NCI-H345 (cell line): ENCODE measurements at places on chromosomes 4 and X.
A peak's percentile ranks its signal among the peaks of the same experiment; 100 is the strongest.

- no peak for DNase-seq
Measured at GRCh38 chr4:109611045-109611646, 51.1 kb downstream of the MCUB start.

- DNase-seq, result no peak
Measured at GRCh38 chr4:2934077-2934812, 29.0 kb downstream of the NOP14 start.

- DNase-seq, result no peak
Measured at GRCh38 chr4:142402900-142403299, 443.2 kb downstream of the INPP4B start.

DNA sequence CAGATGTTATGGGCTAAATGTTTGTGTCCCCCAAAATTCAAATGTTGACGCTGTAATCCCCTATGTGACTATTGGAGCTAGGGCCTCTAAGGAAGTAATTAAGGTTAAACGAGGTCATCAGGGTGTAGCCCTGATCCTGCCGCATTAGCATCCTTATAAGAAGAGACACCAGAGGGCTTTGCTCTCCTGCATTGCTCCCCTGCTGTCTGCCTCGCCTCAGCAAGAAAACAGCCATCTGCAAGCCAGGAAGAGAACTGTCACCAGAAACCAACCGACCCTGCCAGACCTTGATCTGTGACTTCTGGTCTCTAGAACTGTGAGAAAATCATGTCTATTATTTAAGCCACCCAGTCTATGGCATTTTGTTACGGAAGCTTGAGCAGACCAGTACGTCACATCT, 331.9 kb downstream of the DCTD start:
- no peak for DNase-seq

DNA sequence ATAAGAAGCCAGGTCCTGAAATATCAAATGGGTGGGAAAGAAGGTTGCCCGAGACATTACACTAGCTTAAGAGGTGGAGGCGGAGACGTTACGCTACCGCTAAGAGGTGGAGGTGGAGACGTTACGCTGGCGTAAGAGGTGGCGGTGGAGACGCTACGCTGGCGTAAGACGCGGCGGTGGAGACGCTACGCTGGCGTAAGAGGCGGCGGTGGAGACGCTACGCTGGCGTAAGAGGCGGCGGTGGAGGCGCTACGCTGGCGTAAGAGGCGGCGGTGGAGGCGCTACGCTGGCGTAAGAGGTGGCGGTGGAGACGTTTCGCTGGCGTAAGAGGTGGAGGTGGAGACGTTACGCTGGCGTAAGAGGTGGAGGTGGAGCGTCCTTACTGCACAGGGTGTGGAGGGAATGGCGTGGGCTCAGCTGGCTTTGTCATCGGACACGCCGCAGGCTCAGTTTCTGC, 12.8 kb downstream of the CYP4V2 start:
- peak; percentile 92 for DNase-seq

GRCh38 chr4:153465615-153466080, 512 bp upstream of the TMEM131L start:
- no peak for DNase-seq

- no peak for DNase-seq
Measured at GRCh38 chrX:30715976-30716375, 62.8 kb downstream of the GK start.

DNA sequence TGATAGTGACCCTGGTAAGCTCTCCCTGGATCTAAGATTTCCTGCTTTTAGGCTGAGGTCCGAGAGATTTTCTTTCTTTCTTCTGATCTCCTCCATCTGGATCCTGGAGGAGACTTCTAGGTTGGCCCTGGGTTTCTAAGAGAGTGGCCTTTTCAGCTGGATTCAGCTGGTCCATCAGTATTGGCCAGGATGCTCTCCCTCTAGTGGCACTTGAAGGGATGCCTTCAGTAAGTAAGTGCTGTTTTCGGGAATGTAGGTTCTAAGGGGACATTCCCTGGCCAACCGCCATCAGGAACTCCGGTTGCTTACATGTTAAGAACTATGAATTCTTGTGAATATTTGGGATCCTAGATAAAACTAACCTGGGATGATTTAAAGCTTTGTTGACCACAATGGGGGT, 56.9 kb downstream of the SERTM2 start:
- no peak for DNase-seq

GRCh38 chr4:80463509-80463908, 128.0 kb downstream of the CFAP299 start:
- no peak for DNase-seq

GRCh38 chrX:125132274-125132673, 187.4 kb upstream of the TEX13C start:
- no peak for DNase-seq

DNA sequence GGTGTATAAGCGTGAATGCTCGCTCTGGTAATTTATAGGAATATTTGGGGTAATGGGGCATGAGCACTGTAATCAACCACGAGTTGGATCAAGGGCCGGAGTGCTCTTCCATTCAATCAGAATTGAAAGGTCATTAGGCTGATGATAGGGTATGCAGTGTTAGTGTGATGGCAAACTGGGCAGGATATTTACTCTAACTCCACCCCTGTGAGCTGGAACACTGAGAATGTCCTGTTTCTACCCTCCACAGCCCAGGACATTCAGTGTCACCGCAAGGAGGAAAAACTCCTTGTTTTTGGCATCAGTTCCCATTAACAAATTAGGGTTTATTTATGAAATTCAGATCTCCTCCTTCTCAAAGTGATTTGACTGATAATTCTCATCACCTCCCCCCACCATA, 137.8 kb downstream of the HS6ST2 start:
- DNase-seq, result no peak

DNA sequence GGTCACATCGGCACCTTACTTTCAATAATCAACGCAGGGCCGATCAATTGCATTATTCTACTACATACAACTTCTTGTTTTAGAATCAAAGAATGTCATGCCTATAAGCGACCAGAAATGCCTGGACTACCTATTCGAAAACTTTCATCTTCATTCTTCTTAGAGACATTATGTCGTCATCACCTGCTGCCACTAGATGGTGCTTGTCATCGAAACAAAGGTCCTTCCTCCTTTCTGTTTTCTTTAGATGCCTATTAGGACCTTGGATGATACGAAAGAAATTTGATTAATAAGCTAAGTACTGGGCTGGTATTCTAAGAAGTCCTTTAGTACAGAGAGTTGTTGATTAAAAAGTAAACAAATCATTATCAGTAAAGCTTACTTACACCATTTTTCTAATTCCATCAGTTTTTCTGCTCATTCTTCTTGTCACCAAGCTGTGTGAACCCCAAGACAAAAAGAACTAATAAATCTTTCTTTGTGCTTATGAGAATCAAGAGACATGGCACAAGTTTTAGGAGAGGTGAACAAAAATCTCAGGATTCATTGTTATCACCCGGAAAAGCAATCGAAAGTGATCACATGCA, 154.5 kb upstream of the SLC4A4 start:
- peak; percentile 20 for DNase-seq

DNA sequence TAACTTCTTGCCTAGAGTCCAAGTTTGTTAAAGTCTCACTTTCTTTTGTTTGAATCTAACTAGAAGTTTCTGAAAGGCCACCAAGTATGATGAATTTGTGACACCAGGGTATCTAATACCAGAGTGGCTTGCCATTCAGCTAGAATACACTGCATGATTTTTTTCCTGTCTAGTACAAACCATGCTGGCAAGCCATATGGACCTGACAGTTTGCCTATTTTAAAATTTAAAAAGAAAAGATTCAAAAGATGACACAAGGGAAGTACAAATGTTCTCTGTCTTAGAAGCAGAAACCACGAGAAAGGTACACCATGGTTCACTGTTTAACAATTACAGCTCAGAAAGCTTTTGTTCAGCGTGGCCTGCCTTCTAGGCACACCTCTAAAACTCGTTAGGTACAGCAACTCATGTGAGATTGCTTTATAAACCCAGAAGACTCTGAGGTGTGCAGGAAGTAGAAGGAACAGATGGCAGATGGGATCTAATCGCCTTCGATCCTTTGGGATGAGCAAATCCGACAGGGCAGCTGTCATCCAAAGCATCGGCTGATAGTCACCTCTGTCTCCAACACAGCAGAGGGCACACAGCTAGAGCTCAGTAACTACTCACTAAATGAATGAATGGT, 35.4 kb upstream of the CENPU start:
- DNase-seq, result no peak

- DNase-seq, result no peak
Measured at GRCh38 chr4:106985830-106986229, 50.3 kb downstream of the DKK2 start.

DNA sequence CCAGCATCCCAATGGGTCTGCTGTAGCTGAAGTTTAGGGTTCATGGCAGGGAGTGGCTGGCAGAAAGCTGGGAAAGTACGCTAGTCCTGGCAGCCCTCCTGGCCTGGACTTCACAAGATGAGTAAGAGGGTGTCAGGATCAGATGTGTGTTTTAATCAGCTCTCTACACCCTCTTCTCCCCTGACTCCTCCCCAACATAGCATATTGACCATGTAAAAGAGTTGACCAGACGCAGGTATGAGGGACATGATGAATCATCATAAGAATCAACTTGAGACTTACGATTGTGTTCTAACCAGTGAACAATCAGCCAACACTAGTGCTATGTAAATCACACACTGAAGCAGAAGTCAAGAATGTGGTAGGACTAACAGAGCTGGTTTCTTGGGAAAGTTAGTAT, 5.3 kb downstream of the SOWAHB start:
- no peak for DNase-seq

DNA sequence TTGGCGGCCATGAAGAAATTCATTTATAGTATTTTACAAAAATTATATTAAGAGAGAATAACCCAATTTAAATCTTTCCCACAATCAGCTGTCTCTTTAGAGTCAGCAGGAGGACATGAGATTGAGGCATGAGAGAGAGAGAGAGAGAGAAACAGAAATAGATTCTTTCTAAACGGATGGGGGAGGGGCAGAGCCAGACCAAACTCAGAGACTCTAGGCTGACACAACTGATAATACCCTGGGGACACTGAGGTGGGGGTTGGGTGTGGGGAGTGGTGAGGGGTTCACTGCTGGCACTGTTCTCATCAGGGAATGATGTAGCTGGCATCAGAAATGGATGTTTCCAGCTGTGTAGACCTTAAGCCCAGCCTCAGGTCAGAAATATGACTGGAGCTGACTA, 20.5 kb upstream of the HOPX start:
- DNase-seq, result no peak
